ENCODE measurements at places on chromosomes 12 and 14. TPM values are rescaled to one million over a fixed set of nuclear protein-coding genes. Genes with fewer than 3 reads are reported as not detected.

KTN1 gene
- total RNA-seq: 130 TPM

HSPB8 gene
- 8.1 TPM for total RNA-seq

SMCO2 gene
- total RNA-seq: not detected

OTOGL gene
- total RNA-seq: 0.15 TPM

CMA1 gene
- 5.6 TPM for total RNA-seq

IQSEC3 gene
- 2.2 TPM for total RNA-seq

PLXNC1 gene
- 11.3 TPM for total RNA-seq

TTC6 gene
- total RNA-seq: not detected

RFX4 gene
- 0.43 TPM for total RNA-seq

PLEKHD1 gene
- 0.78 TPM for total RNA-seq

ITFG2 gene
- total RNA-seq: 19.2 TPM

SLC39A5 gene
- total RNA-seq: not detected

KCNC2 gene
- total RNA-seq: not detected

TAS2R50 gene
- 4.2 TPM for total RNA-seq

ACRBP gene
- total RNA-seq: 1.4 TPM

SSPN gene
- total RNA-seq: 2.1 TPM

KLHL33 gene
- total RNA-seq: 0.53 TPM

C14orf132 gene
- total RNA-seq: 71.9 TPM

HOXC12 gene
- total RNA-seq: not detected

RAD9B gene
- total RNA-seq: 0.32 TPM

ACYP1 gene
- total RNA-seq: 45.5 TPM

IL31 gene
- total RNA-seq: not detected

TMEM229B gene
- 1.2 TPM for total RNA-seq

KHNYN gene
- total RNA-seq: 32.4 TPM

KRT1 gene
- 0.19 TPM for total RNA-seq

NDRG2 gene
- 33.2 TPM for total RNA-seq

KRT77 gene
- 0.34 TPM for total RNA-seq

OR4K17 gene
- total RNA-seq: 0.13 TPM

KRT82 gene
- total RNA-seq: 0.05 TPM

TRHDE gene
- 1.8 TPM for total RNA-seq

OR9K2 gene
- total RNA-seq: 0.27 TPM
